ENCODE measurements at places on chromosomes 2 and 18.

- DNase-seq, result no peak
Observed at GRCh38 chr2:192277494-192278109, 82.9 kb upstream of the TMEFF2 start.

DNA sequence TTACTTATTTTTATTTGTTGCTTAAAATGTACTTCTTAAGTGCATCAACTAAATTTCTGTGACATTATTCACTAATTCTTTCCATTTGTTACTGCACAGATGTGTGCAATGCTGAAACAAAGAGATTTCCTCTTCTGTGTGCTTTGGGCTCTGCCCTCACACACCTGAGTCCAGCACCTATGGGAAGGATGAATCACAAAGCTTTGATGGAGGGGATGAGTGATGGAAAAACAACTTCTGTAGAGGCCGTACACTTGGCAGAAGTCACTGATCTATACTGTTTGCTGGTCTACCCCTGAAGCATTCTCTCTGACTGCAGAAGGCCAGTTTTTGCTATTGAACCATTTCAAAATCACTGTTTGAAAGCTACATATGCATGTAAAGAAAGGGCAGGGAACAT, 178.4 kb downstream of the ZEB2 start:
- DNase-seq, result no peak

DNA sequence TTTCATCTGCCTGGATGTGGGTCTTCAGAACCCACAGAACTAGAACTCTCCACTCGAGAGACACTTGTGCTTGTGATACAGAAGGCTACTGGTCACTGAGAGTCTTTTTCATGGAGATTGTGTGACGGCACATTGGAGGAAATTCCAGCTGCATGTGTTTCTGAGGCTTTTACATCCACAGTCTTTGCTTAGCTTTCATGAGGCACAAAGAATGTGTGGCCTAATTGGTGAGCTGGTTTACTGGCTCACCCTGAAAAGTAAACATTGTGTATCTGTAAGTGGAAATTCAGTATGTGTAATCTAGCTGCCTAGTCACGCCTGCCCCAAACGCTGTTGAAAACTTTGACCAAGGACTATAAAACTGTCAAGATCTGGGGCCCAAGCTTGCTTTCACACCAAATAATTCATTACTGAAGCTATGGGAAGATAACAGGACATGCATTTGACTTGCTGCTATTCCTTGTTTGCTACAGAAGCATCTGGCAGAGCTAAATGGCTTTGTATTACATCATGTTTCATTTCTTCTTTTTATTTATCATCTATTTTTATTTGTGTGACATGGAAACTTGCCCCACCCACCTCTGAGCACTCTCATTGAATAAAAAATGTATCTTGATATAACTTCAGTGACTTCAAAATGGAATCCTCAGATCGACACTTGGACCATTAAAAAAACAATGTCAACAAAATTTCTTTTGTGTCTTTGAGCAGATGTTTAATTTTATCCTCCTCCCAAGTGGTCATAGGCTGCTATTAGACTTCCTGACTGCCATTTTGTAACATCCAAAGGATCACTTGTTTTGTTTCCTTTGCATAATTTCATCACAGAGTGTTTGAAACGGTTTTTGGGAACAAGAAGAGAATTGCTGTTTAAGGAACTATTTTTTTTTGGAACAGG, 80.2 kb downstream of the EFEMP1 start:
- DNase-seq, result no peak

DNA sequence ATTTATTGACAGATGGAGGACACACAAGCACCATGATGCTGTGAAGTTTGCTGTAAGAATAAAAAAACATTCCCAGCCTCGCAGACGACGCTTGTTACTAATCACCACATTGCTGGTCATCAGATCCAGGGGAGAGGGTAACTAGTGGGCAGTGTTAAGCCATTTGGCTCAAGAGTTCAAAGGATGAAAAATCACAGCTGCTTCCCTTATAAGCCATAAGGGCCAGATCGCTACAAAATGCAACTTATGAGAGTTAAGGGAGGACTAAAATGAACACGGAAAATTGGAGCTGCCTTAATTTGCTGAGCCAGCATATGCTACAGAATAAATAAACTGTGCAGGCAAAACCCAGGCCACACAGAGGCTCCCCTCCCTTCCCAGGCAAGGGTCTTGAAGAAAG, 522.6 kb downstream of the TDRD15 start:
- DNase-seq, result no peak

DNA sequence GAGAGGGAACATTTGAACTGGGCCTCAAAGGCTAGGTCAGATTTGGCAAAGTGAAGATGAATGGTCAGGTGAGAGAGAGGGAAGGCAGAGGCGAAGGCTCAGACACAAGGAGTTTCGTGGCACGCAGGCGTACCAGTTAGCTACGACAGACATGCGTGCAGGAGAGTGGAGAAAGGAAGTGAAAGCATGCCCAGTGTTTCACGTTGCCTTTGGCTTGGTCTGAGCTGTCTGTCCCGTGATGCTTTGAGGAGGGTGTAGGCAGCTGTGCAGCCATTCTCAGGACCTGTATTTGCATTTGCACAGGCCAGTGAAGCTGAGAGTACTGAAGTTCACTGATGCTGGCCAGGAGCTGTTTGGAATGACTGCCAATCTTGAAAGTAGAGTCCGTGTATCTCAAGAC, 69.5 kb downstream of the HNRNPLL start:
- DNase-seq, result no peak

DNA sequence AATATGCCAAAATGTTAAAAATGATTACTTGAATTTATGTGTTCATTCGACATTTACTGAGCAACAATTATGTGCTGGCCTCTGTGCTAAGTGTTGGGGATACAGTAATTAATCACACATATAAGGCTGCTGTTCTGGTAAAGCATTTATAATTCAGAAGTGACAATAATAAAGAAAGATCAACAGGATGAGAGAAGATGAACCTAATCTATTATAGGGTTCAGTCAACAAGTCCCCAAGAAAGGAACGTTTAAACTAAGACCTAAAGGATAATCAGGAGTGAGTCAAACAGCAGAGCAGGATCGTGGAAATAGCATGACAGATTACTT, 60.1 kb upstream of the COX7A2L start:
- DNase-seq, result no peak

- no peak for DNase-seq
Observed at GRCh38 chr2:8394131-8394530, 287.7 kb upstream of the ID2 start.

DNA sequence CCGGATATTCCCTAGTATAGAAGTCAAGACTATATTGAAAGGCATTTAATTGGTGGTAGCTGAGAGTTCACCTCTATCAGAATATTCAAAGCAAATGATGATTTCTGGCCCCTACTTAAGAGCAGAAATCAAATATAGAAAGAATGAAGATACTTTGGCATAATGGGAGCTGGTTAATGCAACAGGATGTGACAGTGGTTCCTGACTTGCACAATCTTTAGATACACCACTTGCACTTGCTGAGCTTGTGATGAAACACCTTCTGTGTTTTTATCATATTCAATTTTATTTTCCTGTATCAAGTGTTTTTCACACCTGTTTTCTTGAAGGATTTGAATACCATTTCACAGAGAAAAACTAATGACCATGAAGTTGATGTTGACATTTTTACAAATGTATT, 124.1 kb upstream of the CDH19 start:
- no peak for DNase-seq

Measured in coronary artery (tissue), 2 donors.